ENCODE measurements at places on chromosomes 4 and X.

DNA sequence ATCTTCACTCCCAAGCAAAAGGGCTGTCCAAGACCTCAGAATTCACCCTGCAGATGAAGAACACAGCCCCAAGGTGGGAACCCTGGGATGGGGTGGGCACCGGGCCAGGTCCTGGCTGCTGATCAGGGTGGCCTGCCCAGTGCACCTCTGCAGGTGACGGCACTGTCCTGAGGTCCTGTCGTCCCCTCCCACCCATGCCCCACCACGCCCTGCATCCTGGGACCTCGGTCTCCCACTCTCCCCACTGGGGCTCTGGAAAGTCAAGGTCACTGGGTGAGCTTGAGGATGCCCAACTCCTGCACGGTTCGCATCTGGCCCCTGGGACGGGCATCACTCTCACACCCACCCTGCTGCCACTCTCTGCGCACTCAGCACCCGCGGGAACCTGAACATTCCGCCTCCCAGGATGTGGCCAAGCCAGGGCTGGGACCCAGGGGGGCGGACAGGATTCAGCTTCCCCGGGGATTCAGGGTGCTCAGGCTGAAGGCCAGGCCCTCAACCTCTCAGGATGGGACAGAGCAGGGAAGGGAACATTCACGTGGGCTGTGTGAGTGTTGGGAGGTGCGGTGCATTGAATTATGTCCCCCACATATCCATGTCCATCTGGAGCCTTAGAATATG lies 115.9 kb downstream of the CPZ start:
- DNase-seq: no peak

DNA sequence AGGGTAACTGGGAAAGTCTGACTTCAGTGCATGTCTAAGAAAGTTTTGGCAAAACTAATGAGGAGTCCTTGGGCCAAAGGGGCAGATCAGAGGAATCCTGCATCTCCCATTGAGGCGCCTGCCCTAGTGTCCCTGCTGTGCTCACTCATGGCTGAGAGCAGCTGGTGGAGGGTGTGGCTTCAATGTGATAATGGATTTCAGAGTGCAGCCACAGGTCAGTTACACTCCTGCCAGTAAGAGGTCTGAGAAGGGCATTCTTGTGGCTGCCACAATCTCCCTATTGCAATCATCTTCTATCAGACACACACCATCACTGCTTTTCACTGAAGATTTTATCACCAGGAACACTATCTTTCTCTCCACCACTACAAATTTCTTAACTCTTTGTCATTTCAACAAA lies 457.1 kb downstream of the MID1IP1 start:
- DNase-seq: no peak

GRCh38 chrX:138504273-138504672 lies 207.2 kb downstream of the FGF13 start:
- no peak for DNase-seq

DNA sequence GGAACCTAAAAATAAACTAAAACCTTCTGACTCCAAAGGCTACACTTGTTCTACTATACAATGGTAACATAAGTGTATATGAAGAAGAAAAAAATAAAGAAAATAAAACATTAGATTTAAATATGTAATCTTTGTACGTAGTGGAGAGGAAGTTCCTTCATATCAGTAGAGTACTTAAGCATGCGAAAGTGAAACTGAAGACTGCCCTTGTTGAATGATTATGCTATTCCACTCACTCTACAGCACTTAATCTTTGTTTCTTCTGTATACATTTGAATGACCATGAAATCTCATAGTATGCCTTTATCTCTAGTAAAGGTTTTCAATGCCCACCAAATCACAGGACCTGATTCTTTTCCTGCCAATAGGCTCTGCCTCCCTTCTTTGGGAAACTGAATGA lies 78.9 kb downstream of the NDST3 start:
- DNase-seq: no peak

GRCh38 chr4:11111876-11112275 lies 316.8 kb downstream of the HS3ST1 start:
- no peak for DNase-seq

DNA sequence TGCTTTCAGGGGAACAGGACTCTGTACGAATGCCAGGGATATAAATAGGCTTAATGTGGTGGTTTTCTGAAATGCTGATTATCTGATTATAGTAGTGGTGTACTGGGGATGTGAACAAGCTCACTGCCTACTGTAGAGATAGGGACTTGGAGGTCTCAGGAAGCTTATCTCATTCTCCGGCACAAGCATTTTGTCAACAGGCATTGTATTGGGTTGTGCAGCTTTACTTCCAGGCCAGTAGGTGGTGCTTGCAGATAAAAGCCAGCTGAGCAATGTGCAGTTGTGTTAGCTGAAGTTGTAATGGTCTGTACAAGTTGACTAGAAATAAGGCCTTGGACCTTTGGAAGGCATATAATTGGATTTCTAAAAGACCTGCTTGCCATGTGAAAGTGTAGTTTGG lies 49.5 kb upstream of the TMLHE start:
- no peak for DNase-seq

Data from memory B cell (primary cell).